ENCODE measurements at places on chromosomes 3 and 15.

DNA sequence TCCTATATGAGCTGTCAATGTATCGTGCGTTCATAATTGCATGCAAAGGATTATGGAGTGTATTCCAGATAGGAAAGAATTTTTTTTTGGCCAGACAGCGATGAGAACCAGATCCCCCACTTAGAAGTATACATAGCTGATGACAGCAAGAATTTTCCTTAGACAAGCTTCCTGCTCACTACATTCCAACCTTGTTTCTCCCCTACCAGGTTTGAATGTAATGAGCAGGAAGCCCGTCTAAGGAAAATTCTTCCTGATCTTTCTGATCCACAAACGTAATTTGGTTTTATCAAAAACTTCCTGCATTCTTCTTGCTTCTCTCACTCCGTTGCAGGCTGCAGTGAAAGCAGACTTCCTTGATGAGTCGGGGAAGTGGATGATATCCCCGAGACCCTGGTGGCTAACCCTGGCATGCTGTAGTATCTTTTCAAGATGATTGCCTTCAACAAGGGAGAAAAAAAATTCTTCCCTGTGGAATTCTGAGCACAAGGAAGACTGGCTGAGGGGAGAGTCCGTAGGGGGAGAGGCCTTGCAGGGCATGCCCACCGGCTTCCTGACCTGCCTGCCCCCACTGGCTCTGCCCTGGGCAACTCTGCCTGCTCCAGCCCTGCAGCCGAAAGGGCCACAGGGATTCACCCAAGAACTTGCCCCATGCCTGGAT, 243.1 kb downstream of the TLE3 start:
- peak; percentile 60 for DNase-seq

DNA sequence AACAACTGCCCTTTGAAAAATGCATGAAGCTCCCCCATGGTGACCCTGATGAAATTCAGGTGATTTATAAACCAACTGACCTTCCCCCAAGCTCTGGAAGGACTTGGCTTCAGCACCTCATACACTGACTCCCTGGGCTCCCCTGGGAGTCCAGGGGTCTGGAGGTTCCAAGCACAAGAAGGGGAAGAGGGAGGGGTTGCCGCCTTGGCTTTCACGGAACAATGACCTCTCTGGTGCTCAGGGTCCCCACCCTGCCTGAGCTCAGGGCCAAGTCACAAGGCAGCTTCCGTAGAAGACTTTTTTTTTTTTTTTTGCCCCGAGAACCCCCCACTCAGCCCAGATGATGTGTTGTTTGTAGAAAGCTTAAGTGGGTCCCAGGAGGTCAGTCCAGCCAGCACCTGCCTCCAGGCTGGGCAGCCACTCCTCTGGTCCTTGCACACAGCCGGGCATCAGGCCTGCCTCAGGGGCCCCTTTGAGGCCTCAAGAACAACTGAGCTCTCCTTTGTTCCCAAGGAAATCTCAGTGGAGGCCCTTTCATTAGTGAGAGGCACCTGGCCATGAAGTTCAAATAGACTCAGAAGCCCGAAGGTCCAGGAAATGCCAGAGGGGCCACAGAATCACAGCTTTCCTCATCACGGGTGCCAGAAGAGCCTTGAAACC, 14.0 kb upstream of the ALAS1 start:
- DNase-seq: no peak

GRCh38 chr3:14884665-14885064, 62.7 kb upstream of the NR2C2 start:
- no peak for DNase-seq

DNA sequence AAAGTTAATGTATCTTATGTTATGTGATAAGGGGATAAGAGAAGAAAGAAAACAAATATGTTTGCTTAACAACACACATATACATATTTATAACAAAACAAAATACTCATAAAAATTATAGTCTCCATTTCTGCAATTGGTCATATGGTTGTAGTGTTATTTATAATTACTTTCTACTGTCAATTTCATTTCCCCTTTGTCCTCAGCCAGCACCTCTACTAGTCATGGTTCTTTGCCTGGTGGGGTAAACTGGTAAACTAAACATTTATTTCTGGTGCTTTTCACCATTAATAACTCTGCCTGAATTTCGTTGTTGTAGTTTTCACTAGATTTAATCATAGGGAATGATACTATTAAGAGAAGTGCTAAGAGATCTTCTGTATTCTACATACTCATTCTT, 88.0 kb upstream of the ALCAM start:
- DNase-seq: no peak

GRCh38 chr3:14001136-14001535, 121.3 kb upstream of the WNT7A start:
- no peak for DNase-seq

DNA sequence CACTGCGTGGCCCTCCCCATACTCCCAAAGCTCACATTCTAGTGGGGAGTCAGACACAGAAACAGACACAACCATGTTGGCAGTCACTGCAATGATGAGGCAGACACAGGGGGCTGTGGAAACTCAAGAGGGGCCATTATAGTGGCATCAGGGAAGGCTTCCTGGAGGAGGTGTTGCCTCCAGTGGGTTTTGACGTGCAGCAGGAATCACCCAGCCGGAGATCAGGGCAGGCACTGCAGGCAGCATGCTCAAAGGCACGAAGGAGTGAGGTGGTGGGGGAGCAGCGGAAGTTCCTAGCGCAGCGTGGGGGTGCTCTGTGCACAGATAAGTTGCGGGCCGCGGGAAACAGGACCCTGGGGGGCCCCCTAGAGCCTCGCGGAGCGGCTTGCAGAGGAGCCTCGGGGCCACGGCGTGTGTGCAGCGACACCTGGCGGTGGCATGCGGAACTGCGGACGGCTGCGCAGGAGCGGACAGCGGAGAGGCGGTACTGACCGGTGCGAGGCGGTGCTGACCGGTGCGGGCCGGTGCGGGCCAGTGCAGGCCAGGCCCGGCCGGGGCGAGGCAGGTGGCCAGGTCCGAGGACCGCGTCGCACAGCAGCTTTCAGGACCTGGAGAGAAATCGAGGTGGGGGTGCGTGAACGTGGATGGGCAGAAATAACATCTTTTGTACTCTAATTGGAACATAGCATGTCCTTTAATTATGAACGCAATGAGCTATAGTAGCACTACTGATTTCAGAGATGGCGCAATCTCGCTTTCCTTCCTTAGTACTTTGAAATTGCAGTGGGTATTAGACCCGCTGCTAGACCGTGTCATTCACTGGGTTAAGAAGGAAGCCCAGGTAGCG, 101.5 kb downstream of the FBLN2 start:
- peak; percentile 22 for DNase-seq

DNA sequence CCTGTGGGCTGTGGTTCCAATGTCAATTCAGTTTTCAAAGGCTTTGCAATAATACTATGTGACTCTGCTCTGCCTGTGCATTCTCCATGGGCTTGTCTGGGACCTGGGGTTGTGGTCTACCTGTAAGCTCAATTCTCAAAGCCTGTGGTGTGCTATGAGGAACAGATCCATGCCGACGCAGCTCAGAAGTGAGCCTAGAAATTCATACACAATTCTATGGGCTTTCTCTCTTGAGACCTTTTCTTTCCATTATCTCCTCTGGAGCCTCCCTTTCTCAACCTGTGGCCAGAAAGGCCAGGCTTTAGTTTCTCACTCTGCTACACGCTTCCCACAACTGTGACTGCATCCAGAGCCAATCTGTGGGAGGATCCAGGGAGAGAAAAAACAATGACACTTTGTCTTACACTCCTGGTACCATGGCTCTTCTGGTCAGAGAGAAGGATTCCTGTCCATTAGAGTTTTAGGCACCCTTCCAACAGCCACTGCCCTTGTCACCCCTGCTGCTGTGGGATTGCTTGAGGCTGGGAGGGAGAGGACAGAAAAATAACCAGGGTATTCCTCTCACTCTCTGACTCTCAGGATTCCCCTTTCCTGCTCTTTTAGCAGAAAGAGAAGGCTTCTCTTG, 34.1 kb upstream of the KLF13 start:
- DNase-seq: no peak

- no peak for DNase-seq
These were observed 89.0 kb downstream of the GHSR start for GRCh38 chr3:172359231-172359630.

DNA sequence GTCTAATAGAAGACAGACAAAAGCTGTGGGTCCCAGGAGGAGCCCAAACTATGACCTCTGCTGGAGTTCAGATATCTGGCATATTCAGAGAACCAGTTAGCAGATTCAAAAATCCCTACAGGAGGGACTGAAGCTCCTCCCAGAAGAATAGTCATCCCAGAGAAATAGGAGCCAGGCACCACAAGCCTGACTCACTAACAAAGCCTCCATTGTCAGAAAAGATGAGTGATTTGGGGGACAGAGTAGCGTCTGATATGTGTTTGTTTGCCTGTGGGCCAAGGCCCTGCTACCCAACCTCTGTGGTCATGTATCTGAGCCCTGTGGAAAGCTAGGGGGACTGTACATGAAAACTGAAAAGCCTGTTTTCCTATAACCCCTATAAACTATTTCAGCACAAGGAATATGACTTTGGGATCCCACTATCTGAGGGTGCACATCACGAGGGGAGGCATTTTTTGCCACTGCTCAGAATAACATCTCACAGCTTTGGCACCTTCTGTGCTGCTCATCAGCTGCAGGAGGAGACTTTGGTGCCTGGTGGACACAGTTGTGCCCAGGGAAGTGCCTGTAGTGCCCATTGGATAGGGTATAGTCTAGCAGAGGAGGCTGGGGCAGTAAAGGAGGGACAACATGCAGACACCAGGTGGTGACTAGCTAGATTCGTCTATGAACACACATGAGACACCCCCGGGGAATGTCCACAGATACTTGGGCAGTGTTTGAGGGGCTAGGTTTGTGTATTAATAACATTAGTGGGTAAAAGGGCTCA, 9.7 kb upstream of the LARP6 start:
- DNase-seq: no peak

GRCh38 chr15:35362195-35362829, 183.7 kb downstream of the DPH6 start:
- DNase-seq: no peak

DNA sequence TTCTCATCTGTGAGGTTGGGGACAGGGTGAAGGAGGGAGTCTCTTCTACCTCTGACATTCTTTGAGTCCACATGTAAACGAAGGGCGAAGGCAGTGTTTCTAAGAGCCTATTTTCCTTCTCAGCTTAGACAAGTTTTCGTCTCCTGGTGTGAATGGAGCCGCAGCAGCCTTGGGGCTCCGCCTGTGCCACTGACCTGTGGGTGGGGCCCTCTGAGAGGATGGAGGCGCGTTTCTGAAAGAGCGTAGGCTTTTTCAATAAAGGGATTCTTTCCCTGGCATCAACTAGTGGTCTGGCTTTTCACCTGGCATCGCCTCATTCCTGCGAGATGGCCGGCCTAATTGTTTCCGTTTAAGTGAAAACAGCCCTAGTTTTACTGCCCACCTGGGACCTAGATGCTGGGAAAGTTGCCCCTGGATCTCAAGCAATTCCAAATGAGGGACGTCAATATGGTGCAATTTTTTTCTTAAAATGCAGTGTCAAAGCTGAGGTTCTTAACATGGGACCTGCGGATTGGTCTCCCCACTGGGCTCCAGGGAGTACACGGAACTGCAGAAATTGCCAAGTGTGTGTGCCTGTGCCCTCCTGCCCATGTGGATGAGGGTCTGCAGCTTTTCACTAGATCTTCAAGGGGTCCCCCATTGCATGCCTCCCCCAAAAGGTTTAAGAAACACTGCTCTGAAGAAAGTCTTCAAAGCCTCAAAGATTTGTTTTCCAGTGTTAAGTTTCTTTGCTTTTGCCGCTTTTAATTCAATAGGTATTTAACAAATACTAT, 958 bp downstream of the GLDN start:
- no peak for DNase-seq

DNA sequence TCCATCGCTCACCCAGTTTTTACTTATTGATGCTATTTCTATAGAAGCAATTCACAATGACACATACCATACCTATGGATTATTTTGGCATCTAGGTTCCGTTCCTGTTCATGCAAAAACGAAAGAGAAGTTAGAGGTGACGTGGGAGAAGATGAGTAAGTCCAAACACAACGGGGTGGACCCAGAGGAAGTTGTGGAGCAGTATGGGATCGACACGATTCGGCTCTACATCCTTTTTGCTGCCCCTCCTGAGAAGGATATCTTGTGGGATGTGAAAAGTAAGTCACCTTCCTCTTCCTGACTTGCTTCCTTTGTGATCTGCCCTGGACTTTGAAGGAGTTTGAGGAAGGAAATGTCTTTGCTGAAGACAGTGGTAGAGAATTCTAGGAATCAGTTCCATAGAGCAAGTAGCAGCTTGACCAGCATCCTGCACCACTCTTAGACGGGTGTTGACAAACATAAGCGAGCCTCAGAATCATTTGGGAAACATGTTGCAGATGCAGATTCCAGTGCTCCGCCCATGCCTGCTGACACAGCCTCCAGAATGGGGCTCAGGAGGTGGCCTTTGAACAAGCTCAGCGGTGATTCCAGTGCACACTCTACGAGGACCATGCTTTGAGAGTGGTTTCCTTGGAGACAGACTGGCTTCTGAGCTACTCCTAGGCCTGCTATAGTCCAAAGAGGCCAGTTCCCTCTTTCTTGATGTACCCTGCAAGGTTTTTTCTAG, 78.4 kb upstream of the LIMD1 start:
- no peak for DNase-seq

All from skin of body (tissue), 3 donors.